T47D (cell line): ENCODE measurements at places on chromosomes 2 and 18.

DNA sequence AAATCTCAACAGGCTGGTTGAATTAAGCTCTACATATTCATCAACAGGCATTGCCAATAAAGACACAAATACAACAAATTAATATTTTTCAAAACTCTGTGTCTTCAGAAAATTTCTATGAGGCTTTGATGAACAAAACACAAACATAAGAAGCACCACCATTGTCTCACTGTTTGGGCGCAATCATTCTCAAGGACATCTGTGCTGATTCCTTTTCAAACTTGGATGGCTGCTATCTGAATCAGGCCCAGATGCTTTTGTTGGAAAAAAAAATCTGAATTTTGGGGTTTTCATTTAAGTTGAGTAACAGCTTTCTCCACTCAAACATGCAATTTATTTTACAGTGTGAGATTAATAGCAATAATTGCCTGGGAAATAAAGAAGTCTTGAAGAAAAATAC, 173.8 kb downstream of the NRXN1 start:
- no peak for DNase-seq

DNA sequence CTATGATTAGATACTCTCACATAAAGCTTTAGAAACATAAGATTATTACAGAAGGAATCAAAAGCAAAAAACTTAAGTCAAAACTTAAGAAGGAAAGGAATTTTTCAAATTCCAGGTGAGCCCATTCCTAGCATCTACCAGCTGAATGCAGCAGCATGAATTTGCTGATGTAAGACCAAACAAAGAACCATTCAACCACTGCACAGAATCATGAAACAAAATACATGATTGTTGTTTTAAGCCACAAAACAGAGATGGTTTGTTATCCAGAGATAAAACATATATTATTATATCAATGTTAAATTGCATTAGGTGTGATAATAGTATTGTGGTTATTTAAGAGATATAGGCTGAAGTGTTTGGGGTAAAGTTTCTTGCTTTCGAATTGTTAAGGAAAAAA, 29.0 kb downstream of the PIGN start:
- no peak for DNase-seq

GRCh38 chr18:58505181-58505580, 123.7 kb downstream of the ALPK2 start:
- no peak for DNase-seq

DNA sequence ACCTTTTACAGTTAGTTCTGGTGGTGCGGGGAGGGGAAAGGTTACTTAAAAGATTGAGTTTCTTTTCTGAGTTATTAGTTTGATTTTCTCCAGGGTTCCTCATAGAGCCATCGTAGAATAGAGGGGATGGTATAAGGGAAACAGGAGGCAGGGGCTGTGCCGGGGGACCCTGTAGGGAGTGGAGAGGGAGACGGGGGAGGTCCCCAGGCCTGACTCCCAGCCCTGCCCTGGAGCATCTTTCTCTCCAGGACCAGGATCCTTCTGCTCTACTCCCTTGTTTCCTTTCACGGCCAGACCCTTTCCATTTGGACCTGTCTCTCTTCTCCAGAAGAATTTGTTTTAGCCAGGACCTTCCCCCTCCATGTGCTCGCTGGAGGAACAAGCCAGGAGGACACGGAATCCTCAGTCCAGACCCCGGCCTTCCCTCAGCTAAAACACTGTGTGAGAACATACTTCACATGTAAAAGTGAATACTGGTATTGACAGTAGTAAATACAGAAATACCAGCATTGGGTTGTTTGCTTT, 35.4 kb downstream of the DGKD start:
- no peak for DNase-seq

DNA sequence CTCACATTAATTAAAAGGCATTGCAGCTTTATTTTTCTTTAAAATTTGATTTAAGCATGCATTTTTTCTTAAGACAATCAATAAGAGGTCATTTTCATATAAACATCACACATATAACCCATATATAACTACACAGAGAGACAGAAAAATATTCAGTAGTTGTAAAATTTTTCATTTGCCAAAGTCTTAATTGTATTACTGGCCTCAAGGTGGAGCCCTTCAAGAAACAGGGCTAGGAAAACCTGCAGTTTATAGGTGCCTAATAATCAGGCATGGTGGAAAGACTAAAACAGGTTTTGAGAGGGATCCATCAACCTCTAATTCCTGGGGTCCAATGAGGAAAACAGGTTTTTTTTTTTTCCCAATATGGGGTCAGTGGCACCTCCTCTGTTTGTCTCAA, 71.3 kb upstream of the ZNF804A start:
- DNase-seq: no peak

GRCh38 chr2:204069804-204070203, 133.2 kb downstream of the ICOS start:
- DNase-seq: no peak

- no peak for DNase-seq
These were observed 33.3 kb upstream of the E2F6 start for GRCh38 chr2:11499081-11499743.

DNA sequence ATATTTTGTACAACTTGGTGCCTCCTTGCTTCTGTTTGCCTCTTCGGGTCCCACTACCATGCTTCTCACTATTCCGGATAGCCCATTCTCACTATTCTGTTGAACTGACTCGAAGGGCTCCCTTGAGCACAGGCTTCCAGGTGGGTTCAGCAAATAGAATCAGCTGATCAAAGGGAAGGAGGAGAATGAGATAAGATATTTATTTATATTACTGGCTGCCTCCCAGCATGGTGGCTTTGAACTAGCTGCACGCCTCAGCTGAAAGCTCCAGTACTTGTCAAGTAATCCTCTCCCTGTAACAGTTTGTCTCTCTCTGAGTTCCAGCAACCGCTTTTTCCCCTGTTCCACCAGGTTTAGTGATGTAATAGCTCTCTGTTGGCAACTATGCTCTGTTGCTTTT, 187.8 kb upstream of the HNRNPA3 start:
- no peak for DNase-seq
